NCI-H1436 treated with DMSO at 0.1 percent for 48 hours (cell line): ENCODE measurements at places on chromosomes 13 and 19.

DNA sequence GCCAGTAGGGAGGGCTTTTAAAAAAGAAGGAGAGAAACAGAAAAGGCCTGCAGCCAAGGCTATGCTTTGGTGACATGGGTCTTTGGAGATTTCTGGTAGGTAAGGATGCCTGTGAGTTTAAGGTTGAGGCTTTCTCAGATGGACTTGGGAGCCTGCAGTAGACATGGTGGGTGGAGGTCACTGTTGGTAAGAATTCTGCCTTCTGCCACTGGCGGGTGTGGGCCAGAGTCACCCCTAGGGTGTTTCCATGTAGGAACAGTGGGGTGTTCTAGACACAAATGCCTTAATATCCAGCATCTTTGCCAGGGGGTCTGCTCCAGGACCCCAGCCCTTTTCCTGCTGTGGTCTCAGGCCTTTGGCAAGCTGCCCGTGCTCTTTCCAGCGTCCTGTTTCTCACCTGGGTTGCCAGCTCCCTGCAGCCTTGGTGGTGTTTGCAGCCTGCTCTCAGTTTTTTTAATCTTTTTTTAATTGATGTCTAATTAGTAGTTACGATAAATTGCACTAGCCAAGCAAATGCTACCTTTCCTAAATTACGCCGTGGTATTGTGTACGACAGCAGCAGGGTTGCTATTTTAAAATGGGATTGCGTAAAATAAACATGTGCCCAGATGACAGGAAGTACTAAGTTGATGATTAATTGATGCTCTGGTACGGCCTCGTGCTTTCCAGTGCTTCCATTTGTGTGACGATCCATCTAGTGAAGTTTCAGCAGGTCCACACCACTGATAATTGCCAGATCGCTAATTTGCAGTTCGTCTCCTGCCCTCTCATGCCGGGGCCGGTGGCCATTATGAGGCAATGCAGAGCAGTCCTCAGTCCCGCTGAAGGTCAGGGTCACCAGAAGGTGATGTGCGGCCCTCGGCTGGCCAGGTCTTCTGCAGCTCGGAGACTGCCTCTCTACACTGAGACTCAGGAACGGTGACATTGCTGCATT lies 35.3 kb upstream of the NPAS1 start:
- no peak for DNase-seq

- DNase-seq, result no peak
These were observed 6.0 kb downstream of the EEF2 start for GRCh38 chr19:3979289-3979673.

DNA sequence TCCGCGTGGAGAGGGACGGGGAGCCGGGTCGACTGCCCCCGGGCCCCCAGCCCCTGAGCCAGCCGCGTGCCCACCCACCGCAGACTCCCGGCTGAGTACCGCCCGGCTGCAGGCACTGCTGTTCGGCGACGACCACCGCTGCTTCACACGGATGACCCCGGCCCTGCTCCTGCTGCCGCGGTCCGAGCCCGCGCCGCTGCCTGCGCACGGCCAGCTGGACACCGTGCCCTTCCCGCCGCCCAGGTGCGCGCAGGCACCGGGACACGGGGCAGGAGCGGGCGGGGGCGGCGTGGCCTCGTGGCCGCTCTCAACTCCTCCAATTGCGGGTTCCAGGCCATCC lies 1.6 kb downstream of the AMH start:
- DNase-seq, result no peak

DNA sequence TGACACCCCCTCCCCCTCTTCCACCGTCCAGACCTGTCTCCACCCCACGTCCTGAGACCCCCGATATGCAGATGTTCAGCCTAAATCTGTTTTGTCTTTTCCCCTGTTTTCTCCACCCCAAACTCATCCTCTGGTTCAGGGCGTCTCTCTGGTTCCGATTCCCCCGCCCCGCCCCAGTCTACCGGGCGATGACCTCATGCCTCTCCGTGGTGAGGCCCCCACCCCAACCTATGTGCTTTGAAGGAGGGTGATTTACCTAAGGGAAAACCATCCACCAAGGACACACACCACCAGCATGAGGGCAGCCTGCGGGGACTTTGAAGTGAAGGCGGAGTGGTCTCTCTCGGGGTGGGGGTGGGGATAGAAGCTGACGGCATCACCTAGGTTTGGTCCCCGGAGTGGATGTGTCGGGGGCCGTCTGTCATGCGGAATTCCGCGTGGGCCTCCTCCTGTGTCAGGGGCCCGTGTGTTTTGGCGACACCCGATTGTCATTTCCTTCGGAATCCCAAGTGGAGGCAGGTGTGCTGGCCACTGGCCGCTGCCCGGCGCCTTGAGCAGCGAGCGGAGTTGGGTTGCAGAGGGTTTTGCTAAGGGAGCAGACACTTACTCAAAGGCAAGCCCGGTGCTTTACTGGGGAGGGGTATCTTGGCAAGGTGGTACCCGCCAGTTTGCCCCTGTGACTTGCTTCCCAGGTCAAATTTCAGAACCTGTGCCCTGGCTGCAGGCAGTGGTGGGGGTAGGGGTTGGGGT lies 1.4 kb downstream of the FZR1 start:
- DNase-seq, result no peak

DNA sequence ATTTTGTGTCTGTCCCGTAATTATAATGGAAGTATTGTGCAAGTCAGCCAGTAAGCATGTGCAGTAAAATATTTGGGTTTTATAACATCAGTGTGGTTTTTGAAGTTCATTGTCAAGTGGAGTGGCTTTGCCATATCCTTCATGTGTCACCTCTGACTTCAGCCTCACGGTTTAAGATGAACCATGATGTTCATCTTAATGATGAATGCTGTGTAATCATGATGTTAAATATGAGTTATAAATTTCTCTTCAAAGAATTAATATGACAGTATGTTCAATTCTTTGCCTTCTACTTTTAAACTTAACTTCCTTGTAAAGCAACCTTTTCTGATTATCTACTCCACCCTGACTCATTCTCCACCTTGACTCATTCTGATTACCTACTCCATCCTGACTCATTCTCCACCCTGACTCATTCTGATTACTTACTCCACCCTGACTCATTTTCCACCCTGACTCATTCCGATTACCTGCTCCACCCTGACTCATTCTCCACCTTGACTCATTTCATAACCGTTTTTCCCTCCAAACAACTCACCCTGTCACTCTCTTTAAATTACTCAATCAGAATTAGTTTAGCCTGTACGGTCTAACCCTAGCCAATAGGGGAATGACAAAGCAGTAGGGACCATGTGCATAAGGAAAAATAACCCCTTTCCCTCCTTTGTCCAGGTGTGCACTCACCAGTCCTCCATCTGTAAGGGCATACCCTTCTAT lies 50.3 kb upstream of the ANKRD10 start:
- no peak for DNase-seq

GRCh38 chr13:43883631-43884030 lies 3.9 kb downstream of the LACC1 start:
- no peak for DNase-seq

DNA sequence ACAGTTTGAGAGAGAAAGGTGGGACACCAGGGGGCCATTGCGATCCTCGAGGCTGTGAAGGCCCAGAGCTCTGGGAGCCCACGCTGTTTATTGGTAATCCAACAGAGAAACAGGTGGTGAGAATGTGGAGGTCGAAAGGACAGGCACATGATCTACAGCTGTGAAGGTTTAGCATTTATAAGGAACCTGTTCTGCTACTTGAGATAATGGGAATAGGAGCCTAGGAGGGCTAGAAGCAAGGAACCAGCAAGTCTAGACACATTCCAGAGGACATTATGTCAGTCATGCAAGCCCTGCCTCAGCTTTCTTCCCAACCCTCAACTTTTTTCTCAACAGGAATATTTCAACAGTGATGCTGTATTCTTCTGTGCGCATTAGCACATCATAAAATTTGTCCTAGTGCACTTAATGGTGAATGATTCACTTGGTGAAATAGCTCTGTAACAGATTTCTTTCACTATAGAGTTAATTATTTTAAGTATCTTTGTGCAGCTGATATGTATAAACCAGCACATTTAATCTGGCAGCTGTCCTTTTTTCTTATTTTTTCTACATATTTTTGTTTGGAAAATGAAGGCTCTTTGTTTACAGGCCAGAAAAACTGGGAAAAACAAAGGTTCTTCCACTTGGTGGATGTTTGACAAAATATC lies 25.4 kb downstream of the ZNF90 start:
- no peak for DNase-seq

- no peak for DNase-seq
These were observed 342.7 kb downstream of the OXGR1 start for GRCh38 chr13:96651598-96651997.

DNA sequence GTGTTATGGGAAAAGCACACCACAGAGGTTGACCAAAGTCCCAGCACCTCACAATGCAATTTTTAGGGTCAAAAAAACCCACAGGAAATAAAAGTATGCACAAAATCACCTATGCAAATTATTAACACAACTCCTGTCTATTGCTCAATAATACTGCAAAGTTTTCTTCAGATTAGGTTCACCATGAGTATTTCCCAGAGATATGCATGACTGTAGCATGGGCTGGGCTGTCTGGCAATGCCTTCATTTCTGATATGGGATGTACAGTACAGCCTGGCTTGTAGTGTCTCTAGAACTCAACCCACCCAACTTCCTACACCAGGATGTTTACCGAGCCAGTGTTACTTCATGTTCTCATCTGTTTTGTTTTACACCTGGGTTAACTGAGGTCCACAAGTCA lies 698.7 kb upstream of the ARGLU1 start:
- DNase-seq, result no peak

DNA sequence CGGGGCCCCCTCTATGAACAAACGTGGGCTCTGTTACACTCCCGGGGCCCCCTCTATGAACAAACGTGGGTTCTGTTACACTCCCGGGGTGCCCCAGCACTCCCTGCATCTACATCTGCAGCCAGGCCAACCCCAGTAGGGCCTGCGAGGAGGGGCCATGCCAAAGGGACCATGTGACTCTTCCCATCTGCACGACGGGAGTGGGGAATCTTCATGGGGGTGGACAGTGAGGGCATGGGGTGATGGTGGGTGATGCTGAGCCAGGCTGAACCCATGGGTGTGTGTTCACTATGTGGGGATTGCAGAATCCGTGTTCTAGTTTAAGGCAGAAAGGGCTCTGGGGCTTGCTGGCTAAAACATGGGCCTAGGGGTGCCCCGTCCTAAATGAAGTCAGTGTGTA lies 69.9 kb upstream of the ARHGEF7 start:
- DNase-seq, result no peak

- DNase-seq, result no peak
These were observed 5.7 kb downstream of the PGPEP1 start for GRCh38 chr19:18346091-18346490.
